ENCODE measurements at places on chromosomes 16 and 17.

DNA sequence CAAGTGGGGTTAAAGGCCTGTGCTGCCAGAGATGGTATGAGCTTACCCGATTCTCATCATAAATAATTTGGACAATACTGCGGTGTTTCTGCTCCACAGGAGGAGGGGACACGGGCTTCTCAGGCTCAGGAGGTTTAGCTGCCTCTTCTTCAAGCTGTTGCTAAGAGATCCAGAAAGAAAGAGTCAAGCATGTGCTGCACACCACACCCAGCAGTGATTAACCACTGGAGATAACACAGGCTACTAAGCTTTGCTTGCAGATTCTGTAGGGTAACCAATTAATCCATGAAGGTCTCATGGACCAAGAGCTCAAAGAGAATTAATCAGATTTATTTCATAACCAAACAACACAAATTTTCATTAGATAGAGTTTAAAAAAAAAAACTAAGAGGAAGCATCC lies 56.6 kb downstream of the NCOR1 start:
- DNase-seq: no peak

DNA sequence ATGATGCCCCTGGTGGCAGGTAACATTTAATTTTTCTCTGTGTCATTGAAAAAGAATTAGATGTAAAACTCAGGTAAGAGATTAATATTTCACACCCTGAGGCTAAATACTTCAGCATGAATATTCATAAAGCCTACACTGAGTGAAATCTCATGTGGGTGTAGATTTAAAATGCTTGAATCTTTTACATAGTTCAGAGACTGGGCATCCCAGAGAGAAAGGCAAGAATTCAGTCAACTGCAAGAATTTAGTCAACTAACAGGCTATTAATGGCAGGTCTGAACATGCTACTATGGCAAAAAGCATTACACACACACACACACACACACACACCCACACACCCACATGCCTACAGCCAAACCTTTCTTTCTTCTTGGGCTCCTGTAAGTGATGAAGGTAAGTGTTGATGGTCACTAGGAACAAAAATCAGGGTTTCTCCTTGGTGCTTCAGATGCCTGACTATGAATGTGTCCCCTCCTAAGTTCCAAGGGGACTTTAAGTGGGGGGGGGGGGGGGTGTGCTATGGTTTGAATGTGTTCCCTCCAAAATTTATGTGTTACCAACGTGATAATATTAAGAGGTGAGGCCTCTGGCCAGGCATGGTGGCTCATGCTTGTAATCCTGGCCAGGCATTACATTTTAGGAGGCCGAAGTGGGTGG lies 63.7 kb upstream of the PSMD7 start:
- no peak for DNase-seq

DNA sequence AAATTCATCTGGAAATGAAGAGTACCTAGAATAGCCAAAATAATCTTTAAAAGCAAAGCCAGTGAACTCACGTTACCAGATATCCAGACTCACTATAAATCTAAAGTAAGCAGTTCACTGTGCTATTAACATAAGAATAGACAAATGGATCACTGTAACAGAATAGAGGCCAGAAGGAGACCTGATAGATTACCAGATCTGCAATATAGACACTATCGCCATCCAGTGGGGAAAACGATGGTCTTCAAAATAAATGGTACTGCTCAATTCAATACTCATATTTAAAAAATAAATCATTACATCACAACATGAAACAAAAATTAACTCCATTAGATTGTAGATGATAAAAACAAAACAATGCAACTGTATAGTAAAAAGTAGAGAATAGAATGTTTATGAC lies 158.6 kb upstream of the CDH8 start:
- peak; percentile 0 for DNase-seq

DNA sequence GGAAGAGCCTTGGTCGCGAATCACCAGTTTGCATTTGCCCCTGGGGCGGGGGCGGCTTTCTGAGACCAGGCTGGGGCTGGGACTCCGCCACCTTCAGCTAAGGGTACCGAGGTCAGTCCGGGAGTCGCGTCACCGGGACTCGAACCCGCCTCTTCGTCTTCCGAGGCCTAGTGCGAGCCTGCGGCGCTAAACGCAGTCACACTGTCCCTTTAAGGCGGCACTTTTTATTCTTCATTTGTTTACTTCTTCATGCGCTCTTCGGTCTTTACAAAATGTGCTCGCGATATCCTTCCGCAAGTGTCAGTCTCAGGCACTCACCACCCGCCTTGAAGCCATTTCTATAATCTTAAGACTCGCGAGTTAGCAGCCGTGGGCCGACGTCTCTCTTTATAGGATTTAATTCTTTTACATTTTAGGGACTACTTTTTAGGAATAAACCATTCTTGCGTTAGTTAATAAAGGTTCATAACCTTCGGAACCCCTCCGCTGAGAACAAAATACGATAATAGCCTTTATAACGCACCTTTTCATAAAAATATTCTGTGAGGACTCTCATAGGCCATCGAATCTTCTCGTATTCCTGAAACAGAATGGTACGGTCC lies 593 bp upstream of the HEXIM1 start:
- peak; percentile 94 for DNase-seq

GRCh38 chr16:79008036-79008868 lies 592.3 kb downstream of the MAF start:
- DNase-seq: no peak

DNA sequence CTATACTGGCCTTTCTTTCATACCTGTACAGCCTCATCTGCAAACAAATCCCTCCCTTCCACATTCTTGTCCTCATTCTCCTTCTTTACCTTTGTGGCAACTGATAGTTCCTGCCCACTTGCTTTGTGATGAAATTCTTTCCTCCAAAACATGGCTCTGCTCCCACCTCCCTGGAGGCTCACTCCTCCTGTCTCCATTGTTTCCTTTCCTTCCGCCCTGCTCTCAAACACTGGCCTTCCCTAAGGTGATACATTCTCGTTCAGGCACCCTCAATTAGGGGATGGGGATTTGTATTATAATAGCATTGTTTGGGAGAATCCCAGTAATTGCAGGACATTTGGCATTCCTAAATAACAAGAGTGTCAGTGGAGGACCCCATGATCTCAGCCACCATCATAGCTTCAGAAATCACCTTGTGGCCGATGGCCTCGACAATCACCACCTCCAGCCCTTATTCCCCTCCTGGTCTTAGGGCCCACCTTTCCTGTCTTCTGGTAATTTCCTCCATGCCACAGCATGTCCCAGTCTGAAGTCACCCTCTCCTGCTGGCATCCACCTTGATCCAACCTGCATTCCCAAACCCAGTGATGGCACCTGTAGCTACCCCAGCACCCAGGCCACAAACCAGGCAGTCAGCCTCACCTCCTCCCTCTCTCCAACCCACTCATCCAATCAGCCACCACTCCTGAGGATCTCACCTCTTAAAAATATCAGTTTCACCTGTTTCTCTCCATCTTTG lies 7.9 kb downstream of the UNC119 start:
- DNase-seq: no peak

GRCh38 chr17:35286120-35286781 lies 43.4 kb downstream of the SLFN5 start:
- no peak for DNase-seq

DNA sequence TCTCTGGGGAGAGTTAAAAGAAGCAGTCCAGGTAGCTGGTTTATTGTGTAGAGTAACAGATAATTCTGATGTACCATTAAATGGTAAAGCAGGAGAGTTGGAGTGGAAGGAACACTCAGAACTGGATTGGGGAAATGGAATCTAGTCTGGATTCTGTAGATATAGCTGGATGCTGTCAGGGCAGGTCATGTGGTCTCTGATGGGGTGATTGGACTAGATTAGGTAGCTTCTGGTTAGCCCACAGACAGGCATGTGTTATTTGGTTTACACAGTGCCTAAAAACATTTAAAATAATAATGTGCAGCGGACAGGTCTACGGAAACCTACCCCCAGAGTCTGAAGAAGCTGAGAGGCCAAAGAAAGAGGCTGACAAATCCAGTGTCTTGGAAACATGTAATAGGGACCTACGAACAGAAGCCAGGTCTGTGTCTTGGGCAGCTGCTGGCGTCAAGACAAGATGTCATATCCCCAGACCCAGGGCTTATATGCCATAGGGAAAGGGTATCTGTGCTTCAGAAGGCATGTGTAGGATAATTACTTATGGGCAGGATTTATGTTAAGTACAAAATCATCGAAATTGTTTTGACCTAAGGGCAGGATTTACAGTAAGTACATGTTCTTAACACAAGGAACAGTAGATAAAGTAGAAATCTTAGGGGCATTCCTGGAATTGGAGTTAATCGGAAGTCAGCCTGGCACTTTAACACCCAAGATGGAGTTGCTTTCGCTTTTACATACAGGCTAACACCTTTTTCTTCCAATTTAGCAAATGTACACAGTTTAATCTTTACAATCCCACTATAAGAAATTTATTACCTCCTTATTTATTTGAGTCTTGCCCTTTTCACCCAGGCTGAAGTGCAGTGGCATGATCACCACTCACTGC lies 12.4 kb downstream of the LUC7L3 start:
- no peak for DNase-seq

GRCh38 chr17:28749516-28750177 lies 5.8 kb downstream of the TRAF4 start:
- DNase-seq: no peak

- DNase-seq: no peak
Observed at GRCh38 chr17:56465886-56466285, 127.6 kb upstream of the NOG start.

- no peak for DNase-seq
Observed at GRCh38 chr17:70677783-70678647, 508.7 kb downstream of the KCNJ2 start.

DNA sequence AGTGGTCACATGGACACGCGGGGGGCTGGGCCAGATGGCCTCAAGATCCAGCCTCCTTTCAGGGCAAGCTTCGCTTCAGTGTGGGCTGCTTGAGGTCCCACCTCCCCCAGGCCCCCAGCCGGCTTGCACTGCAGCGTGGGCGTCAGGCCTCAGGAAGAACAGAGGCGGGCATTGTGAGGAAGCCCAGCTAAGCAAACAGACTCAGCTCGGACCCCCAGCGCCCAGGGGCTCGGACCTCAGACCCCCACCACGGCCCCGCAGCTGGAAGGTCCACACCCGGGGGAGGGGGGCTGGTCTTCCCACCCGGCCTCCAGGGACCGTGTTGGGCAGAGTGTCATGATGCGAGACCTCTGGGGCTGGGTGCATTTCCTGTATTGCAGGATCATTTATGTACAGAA lies 24.7 kb upstream of the ZNF469 start:
- no peak for DNase-seq

GRCh38 chr16:19882646-19883045 lies 2.0 kb downstream of the GPRC5B start:
- DNase-seq: peak; percentile 1

GRCh38 chr17:79077587-79077986 lies 3.0 kb downstream of the ENGASE start:
- DNase-seq: no peak

DNA sequence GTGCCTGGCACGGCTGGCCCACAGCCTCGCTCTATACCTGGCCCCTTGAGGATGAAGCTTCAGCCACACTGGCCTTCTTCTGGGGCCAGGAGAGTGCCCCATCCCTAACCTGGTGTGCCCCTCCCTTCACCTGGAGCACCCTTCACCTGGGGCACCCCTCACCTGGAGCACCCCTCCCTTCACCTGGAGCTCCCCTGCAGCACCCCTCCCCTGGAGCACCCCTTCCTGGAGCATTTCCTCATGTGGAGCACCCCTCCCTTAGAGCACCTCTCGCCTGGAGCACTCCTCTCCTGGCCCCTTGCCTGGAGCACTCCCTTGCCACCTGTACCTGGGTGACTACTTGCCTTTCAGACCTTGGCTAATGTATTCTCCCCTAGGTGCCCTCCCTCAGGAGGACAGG lies 2.4 kb upstream of the FBXL16 start:
- DNase-seq: no peak

- DNase-seq: no peak
Observed at GRCh38 chr16:27461483-27462171, 59.7 kb downstream of the IL21R start.

GRCh38 chr16:2063861-2064260 lies 16.1 kb downstream of the TSC2 start:
- DNase-seq: no peak

GRCh38 chr17:66487981-66488468 lies 185.6 kb downstream of the PRKCA start:
- DNase-seq: no peak

DNA sequence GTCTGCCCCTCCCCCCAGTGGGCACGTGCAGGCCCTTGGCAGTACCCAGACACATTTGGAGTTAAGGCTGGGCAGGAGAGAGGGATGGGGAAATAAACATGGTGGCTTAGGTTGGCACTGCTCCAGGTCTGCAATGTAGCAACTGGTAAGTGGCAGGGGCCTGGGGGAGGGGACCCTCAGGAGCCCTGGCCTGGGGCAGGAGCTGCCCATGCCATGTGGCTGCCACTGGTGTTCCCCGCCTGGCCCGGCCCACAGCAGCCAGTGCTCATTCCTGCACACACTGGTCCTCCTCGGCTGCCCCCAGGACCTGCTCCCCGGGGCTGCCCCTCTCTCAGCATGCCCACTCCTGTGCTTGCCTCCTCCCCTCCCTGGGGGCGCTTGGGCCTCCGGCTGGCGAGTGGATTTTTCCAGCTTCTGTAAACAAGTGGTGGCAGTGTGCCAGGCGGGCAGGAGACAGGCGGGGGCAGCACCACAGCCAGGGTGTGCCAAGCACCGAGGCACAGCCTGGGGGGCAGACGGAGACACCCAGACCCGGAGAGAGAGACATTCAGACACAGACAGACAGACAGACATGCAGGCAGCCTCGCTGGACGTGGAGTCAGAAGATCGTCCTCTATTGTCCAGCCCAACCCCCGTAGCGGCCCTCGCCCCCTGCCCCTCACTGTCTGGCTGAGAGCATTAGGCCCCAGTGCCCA lies 9.4 kb downstream of the THRA start:
- peak; percentile 92 for DNase-seq

All from NCI-H1105 treated with DMSO at 0.1 percent for 48 hours (cell line).